ENCODE measurements at places on chromosomes 3 and 15.

GRCh38 chr3:78178740-78179363 is 1139.0 kb downstream of the ROBO2 start:
- no peak for DNase-seq

DNA sequence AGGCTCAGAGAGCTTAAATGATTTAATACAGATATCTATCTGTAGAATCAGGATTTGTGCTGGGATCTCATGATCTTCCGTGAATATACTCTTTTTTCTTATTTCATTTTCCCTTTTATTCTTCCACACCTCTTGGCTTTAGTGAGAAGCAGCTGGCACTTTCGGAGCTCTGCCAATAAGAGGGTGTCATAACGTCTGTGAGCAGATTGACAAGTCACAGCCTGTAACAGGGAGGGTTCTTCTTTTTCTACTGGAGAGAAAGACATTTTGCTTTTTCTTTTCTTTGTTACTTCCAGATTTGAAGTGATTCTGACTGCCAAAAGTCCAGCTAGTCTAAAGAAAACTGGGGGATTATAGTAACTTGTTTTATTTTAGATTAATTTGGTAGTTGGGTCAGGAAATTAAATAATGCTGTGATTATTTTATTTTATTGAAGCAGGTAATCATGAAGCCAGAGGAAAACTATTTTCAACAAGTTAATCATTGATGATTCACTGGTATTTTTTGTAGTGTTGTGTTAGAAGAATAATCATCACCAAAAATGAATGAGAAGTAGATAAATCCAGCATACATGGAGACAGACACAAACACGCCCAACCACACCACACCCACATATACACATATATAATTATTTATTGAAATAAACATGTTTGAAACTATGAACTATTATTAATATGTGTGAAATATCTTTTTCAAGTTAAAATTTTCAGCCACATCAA is 69.8 kb downstream of the TNFAIP8L3 start:
- no peak for DNase-seq

GRCh38 chr3:189787632-189788031 is 156.4 kb downstream of the TP63 start:
- no peak for DNase-seq

- DNase-seq, result no peak
Measured at GRCh38 chr3:94173673-94174434, 111.0 kb downstream of the NSUN3 start.

GRCh38 chr3:149120051-149120972 is 9.1 kb upstream of the HPS3 start:
- no peak for DNase-seq

DNA sequence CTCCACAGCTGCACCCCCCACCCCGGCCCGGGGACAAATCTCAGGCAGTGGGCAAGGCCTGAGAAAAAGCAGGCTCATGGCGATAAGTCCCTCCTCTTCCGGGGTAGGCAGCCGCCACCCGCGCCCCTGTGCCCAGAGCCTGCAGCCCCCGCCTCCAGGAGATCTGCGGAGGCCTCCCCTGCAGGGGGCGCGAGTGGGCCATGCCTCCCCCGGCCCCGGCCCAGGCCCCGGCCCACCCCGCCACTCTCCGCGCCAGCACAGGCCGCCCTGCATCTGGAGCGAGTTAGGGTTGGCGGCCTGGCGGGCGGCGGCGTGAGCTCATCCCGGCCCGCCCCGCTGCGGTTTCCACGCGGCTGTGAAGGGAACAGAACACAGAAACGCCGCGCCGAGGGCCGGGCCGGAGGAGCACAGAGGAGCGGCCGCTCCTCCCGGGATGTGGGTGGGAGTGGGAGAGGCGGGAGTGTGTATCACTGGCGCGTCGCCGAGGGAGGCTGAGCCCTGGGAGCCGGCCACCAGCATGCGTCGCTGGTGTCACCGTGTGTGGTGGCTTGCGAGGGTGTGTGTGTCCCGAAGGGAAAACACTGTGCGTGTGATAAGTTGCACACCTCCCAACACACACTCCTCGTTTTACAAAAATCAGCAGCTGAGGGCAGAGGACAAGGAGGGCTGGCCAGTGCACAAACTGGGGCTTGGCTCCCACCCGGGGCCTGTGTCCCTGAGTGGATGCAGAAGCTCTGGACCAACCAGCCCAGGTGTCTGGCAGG is 17.2 kb downstream of the MYL3 start:
- peak; percentile 80 for DNase-seq

DNA sequence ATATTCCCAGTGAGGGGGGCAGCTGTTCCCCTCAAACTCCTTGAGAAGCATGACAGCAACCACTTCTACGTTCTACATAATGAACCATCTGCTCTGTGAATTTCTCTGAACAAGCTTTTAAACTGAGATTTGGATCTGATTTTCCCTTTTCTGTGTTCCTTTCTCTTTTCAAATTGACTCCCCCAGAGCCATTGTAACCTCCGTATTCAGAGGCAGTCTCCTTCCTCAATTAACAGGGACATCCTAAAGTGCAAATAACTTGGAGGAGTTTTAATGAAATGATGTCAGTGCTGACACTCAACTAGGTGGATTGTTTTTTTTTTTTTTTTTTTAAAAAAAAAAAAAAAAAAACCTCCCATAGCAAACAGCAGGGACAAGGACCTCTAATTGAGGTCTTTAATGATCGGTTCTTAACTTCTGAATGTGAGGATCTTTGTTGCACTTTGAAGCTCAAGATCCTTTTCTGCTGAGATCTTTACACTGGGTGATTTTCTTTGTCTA is 48.8 kb downstream of the ADAMTS9 start:
- DNase-seq, result no peak

- DNase-seq, result no peak
Measured at GRCh38 chr3:139263798-139264197, 80.0 kb upstream of the MRPS22 start.

DNA sequence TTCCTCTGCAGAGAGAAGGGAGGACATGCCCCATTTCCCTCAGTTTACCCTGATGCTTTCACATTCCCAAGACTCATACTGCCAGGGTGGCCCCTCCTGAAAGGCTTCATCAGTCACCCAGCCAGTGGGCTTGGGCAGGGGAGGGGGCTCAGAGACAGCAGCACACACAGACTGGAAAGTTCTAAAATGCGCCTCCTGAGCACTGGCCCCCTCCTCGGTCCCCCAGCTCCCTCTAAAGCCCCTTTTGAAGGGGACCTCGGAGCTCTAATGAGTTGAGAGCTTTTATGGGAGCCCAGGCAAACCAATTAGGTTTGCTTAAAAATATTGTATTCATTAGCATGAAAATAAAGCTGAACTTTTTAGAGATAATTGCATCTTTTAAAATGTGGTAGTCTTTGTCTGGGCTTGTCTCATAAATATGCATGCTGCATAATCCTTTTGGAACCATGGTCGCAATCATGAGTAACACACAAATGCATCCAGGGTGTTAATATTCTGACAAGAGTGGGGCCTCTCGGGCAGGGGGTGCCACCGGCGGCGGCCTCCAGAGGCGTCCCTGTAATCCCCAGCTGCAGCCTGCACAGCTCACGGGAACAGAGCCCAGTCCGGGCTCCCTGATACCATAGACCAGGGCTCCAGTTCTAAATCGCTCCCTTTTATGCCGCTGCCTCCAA is 78.5 kb downstream of the RPLP1 start:
- no peak for DNase-seq

DNA sequence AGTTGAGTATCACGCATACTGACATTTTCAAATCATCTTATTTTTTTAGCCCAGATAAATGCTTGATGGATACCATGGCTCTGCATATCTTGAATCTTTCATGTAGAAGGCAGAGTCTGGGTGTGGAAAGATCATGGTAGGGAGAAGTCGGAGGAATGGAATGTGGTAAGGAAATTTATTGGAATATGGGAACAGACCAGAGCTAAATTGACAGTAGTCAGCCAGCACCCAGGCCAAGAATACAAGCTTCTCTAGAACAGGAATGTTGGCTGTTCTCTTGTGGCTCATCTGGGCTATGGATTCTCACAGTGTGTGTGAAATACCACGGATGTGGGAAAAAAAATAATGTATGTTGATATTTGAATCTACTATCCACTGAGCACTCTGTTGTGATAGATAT is 305.7 kb upstream of the COL8A1 start:
- no peak for DNase-seq

- DNase-seq, result no peak
Measured at GRCh38 chr3:114234745-114235144, 2.6 kb downstream of the ZNF80 start.

GRCh38 chr3:112811131-112811884 is 35.4 kb downstream of the CD200R1L start:
- no peak for DNase-seq
